ENCODE measurements at places on chromosomes 1 and 21. TPM values are rescaled to one million over a fixed set of nuclear protein-coding genes. Genes with fewer than 3 reads are reported as not detected.

GRCh38 chr1:89941110-89941766 lies 53.7 kb upstream of the ZNF326 start:
- no peak for DNase-seq

DNA sequence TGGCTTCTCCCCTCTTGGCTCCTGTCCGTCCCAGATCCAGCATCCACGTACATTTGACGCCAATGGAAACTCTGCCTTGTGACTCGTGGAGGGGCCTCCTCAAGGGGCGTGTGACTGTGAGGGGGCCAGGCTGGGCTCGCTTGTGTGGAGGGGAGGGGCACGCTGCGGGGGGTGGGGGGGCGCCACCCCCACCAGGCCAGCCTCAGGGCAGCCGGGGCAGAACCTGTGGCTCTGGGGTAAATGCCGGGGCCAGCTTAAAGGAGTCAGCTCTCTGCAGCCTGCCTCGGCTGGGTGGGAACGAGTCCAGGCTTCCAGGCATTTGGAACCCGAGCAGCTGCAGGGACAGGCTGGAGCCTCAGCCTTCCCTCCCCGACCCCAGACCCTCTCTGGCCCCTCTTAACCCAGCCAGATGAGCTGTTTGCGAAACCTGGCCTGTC lies 94.1 kb downstream of the SIK1 start:
- DNase-seq: no peak

DNA sequence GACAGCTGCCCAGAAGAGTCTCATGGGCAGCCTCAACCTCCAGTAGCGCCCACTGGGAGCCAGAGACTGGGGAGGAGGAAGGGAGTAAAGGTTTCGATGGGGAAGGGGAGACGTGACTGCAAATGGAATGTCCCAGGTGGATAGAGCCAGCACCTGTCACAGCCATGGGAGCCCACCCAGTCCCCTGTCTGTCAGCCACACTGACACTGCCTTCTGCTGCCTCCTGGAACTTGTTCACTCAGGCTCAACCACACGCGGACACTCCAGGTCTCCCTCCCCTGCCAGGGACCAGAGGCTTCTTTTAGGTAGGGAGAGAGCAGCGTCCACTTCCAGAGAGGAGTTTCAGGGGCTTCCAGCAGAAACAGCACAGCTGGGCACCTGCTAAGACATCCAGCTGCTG lies 346.3 kb downstream of the NPHP4 start:
- no peak for DNase-seq

GRCh38 chr1:89607586-89608318 lies 25.2 kb upstream of the LRRC8C start:
- DNase-seq: no peak

GRCh38 chr1:179287946-179288345 lies 5.7 kb upstream of the SOAT1 start:
- no peak for DNase-seq

Gene HMCN1
- 10.1 TPM for total RNA-seq

Gene NUP133
- 35.8 TPM for total RNA-seq
